Esophagus squamous epithelium (tissue), 5 donors: ENCODE measurements at places on chromosomes 12 and 14. TPM values are rescaled to one million over a fixed set of nuclear protein-coding genes. Genes with fewer than 3 reads are reported as not detected.

DNA sequence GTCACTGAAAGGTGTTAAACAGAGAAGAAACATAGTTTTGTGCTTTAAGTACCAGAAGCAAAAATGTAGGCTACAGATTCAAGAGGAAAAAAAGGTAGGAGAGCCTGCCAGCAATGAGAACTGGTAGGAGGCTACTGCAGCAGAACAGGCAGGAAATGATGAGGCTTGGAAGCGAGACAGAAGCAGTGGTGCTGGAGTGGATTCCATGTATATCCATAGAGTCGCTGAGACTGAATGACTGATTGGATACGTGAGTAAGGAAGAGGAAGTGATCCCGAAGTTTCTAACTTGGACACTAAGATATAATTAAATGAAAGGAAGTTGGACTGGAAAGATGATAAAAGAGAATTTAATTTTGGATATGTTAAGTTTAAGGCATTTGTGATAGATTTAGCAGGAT lies 45.0 kb upstream of the CCDC91 start:
- no peak for DNase-seq

- no peak for DNase-seq
Measured at GRCh38 chr12:130714091-130714590, 2.0 kb downstream of the RIMBP2 start.

The KCNJ8 gene
- 1.1 TPM for total RNA-seq

The NRIP2 gene
- total RNA-seq: not detected

- no peak for DNase-seq
Measured at GRCh38 chr12:92233346-92234015, 87.8 kb upstream of the BTG1 start.

DNA sequence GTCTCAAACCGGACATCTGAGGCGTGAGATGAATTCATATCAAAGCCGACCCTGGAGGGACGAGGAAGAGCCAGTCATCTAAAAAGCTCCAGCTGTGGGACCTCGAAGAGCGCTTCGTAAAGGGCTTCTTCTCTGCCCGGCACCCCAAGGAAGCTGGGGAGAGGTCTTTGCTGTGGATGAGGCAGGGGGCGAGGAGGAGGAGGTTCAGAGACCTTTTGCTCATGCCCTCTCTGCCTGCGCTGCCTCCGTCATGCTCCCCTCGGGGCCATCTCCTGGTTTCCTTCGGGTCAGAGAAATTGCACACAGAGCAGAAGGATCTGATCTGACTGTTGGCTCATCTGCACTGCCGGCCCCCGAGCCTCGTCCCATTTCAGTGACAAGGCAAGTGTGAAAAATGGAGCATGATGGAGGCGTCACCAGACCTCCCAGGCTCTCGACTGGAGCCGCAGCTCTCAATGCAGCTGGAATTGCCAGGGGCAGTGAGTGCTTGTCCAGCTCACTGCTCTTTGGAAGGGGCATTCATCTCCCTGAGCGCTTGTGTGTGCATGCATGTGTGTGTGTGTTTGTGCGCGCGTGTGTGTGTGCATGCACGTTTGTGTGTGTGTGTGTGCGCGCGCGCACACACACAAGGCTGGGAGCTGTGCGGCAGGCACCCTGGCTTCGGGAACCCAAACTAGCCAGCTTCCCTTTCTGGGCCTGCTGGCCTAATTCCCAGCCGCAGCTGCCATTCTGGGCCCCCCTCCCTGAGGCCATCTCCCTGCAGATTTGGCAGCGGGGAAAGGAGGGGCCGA lies 9.2 kb downstream of the CABP1 start:
- no peak for DNase-seq

DNA sequence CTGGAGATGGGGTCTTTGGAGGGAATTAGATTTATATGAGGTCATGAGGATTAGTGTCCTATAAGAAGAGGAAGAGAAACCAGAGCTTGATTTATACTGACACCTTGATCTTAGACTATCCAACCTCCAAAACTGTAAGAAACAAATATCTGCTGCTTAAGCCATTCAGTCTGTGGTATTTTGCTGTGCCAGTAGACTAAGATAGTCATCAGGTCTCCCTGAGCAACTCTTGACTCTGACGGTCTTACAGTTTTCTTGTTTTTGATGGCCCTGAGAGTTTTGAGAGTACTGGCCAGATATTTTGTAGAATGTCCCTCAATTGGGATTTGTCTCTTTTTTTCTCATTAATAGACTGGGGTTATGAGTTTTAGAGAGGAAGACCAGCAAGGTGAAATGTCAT lies 51.7 kb downstream of the TSHR start:
- DNase-seq: no peak

The LPAR5 gene
- total RNA-seq: 46.0 TPM
